ENCODE measurements at places on chromosomes 5 and 9.

GRCh38 chr5:123699571-123699970 is 187.6 kb downstream of the CSNK1G3 start:
- DNase-seq = no peak

- DNase-seq = no peak
These were observed 208.2 kb downstream of the DAB2IP start for GRCh38 chr9:121859646-121860045.

DNA sequence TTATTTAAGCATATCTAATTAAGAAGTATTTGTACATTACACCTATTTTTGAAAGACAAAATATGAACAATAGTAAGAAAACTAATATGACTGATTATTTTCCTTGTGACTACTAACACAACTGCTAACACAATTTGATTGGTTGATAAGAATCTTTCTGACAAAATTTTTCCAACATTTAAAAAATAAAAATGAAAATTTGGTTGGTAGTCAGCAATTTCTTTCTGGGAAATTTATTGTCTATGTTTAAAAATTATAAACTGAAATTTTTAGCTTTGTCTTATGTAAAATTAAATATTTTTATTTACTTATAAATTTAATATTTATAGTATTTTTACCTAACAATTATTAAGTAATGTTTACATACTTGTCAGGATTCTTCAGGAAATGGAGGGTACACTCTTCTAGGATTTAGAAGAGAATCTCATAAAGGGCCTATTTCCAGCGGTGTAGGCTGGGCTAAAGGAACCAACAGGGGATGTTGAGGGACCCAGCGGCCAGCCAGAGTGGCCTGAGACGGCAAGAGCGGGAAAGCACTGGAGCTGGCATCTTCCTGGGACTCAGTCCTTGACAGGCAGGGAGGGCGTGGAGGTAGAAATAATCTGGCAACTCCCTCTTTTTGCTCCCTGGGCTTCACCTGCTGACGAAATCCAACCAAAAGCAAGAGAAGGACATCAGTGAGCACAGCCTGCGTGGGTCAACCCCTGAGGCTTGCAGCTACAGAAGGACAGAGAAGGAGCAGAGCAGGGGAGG is 14.7 kb upstream of the FAM120A start:
- no peak for DNase-seq

GRCh38 chr5:114311968-114312367 is 49.9 kb upstream of the KCNN2 start:
- DNase-seq = no peak

GRCh38 chr5:107378218-107378899 is 292.4 kb downstream of the EFNA5 start:
- DNase-seq = no peak

- no peak for DNase-seq
These were observed 9.8 kb upstream of the CCDC69 start for GRCh38 chr5:151233616-151234085.

DNA sequence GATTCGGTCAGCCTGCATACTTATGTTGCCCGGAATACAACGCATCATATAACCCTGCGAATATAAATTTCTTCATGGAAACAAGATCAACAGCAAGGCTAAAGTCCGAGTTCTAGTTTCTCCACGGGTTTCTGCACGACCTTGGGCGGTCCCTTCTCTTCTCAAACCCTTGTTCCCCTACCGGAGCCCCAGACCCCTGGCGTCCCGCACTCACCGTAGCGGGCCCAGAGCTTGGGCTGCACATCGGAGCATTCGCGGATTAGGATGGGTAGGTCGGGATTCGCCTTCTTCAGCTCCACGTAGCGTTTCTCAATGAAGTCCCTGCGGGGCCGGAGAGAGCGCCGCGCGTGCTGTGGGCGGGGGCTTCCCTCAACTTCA is 399 bp downstream of the NDUFA2 start:
- no peak for DNase-seq

DNA sequence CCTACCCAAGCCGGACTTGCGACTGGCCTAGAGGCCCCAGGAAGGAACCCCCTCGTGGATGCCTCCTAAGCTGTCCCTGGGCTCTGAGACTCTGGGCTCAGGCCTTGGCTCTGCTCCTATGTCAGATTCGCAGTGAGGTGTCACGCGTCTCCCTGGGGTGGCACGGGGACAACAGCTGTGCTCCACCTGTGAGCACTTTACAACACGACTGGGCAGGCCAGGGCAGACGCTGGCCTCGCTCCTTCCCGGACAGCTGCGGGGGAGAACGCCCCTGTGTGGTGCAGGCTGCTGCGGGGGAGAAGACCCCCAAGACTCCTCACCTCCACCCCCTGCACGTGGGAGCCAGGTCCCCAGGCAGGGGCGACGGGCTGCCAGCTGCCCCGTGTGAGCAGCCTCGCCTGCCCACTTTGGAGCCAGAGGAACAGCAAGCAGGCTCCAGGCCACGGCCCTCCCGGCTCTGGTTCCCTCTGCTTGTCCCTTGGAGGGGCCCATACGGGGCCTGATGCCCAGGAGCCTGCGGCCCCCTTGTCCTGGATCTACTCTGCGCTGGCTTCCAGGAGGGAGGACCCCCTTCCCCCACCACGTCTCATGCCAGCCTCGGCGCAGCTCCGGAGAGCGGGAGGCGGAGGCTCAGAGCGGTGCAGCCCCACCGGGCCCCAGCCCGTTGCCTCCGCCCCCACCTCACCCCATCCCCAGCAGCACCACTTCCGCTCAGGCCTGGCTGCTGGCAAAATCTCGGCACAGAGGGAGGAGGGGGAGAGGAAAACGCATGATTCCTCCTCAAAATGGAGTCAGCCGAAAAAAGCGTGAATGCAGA is 36.0 kb downstream of the SARDH start:
- peak; percentile 10 for DNase-seq

- no peak for DNase-seq
These were observed 6.6 kb downstream of the FCN2 start for GRCh38 chr9:134887219-134887618.

GRCh38 chr9:131755541-131756198 is 15.8 kb upstream of the RAPGEF1 start:
- peak; percentile 80 for DNase-seq

GRCh38 chr5:160685219-160685618 is 166.8 kb downstream of the ATP10B start:
- DNase-seq = no peak

- no peak for DNase-seq
These were observed 12.9 kb downstream of the PLPP1 start for GRCh38 chr5:55521881-55522280.

GRCh38 chr9:113636693-113637092 is 173.2 kb downstream of the RGS3 start:
- no peak for DNase-seq

DNA sequence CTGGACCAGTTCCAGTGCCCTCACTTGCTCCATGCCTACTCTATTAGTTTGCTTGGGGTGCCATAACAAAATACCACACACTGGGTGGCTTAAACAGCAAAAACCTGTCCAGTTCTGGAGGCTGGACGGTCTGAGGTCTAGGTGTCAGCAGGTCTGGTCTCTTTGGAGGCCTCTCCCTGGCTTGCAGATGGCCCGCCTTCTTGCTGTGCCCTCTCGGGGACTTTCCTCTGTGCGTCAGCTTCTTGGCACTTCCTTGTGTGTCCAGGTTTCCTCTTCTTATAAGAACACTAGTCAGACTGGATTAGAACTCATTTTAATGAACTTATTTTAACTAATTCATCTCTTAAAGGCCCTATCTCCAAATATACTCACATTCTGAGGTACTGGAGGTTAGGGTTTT is 97.2 kb downstream of the CARTPT start:
- DNase-seq = no peak

DNA sequence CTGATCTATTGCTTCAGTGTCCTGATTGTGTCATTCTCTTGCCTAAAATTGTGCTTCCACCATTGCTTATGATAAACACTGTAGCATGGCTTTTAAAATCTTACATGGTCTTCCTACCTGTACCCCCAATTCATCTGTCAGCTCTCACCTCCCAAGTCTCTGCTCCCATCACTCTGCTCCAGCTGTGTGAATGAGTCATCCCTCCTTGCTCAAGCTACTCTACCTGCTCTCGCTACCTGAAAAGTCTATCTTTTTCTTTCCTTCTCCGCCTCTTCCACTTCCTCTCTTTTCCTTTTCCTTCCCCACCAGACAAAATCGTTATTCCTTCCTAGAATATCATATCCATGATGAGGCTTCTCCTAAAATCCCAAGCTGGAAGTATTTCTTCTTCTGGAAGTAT is 341.7 kb downstream of the PRELID2 start:
- DNase-seq = no peak

GRCh38 chr9:106829666-106830408 is 33.1 kb upstream of the ZNF462 start:
- no peak for DNase-seq

GRCh38 chr5:9737265-9737664 is 107.1 kb upstream of the TAS2R1 start:
- DNase-seq = no peak

GRCh38 chr5:91436241-91436640 is 53.1 kb upstream of the ARRDC3 start:
- DNase-seq = no peak

GRCh38 chr5:7876867-7877266 is 7.9 kb downstream of the MTRR start:
- no peak for DNase-seq

- no peak for DNase-seq
These were observed 81.2 kb upstream of the CCDC112 start for GRCh38 chr5:115377468-115378217.
